ENCODE measurements at places on chromosomes 16 and 17.
A peak's percentile ranks its signal among the peaks of the same experiment; 100 is the strongest.

GRCh38 chr16:30346286-30346685 is 8.8 kb downstream of the CD2BP2 start:
- no peak for DNase-seq

DNA sequence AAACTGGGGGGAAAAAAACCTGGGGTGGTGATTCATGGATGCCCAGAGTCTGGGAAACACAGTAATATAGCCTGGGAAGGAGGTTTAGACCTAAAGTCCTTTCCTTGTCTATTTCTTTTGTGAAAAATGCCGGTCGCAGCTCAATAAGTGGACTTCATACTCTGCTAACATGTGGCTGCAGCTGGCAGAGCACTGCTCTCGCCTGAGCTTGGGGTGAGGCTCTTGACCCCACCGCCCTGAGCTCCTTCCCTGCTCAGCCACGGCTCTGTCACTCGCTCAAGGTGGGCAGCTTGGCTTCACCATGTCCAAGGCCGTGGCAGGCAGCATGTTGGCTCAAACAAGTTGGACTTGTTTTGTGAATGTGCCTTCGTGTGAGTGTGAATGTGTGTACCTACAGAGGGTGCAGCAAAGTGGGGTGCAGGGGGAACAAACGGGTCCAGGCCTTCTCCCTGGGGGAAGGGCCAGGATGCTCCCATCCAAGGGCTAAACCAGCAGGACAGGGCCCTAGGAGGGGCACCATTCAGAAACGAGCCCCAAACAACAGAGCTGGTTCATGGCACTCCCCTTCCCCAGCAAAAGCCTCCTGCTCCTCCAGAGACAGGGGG is 4.9 kb downstream of the FA2H start:
- DNase-seq: no peak

DNA sequence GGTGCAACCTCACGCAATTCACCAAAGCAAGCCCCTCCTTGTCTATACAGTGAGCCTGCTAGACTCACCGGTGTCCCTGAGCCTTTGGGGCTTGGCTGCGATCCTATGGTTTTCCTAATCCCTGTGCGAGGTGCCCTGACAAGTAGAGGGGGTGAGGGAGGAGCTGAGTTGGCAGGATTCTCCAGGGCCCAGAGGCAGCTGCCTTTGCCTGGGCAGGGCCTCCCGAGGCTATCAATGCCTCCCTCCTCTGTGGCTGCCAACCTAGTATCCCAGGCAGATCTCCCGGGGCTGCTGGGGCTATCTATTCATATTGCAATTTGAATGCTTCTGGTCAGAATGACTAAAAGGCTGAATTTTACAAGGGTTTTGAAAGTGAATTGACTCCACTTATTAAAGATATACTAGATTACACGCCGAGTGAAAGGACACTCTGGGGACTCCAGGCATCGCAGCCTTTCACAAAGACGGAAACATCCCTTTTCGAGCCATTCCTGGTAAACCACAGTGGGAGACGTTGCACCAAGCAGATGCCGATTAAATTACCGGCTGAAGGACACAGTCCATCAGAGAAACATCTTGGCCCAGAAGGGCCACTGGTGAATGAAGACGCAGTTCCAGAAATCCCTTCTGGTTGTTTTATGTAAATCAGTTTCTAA is 11.3 kb upstream of the PITPNM3 start:
- peak; percentile 43 for DNase-seq

DNA sequence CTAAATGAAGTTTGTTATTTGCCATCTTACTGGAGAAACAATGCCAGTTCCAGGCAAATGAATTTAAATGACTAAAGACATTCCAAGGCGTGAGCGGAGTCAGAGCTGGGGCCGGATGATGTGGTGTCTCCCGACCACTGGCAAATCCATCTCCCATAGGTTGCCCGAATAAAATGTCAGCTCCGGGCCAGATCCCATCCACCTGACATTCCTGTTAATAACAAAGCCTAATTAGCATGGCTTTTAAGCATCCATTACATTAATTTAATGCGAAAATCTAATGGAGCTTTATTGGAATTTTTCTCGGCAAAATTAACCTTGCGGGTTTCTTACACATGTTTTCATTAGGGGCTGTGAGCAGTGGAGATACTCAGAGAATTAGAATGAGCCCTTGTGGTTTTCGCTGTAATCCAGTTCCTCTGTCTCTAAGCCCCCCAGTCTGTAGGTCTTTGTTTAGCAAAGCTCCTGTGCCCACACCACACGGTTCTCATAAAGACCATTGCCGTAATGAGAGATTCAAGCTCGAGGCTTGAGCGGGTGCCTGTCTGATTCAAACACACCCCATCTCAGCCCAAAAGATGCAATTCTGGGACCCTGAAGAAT is 123.3 kb downstream of the CCT6B start:
- DNase-seq: no peak

- DNase-seq: no peak
These were observed 123.8 kb downstream of the DNAH3 start for GRCh38 chr16:21026846-21027245.

GRCh38 chr17:83145831-83146230 is 66.4 kb downstream of the METRNL start:
- DNase-seq: no peak

GRCh38 chr16:78500659-78501270 is 401.3 kb downstream of the WWOX start:
- no peak for DNase-seq

GRCh38 chr16:89924297-89924924 is 1.3 kb downstream of the TUBB3 start:
- DNase-seq: peak; percentile 47

GRCh38 chr16:68093816-68094613 is 8.8 kb downstream of the NFATC3 start:
- DNase-seq: no peak

DNA sequence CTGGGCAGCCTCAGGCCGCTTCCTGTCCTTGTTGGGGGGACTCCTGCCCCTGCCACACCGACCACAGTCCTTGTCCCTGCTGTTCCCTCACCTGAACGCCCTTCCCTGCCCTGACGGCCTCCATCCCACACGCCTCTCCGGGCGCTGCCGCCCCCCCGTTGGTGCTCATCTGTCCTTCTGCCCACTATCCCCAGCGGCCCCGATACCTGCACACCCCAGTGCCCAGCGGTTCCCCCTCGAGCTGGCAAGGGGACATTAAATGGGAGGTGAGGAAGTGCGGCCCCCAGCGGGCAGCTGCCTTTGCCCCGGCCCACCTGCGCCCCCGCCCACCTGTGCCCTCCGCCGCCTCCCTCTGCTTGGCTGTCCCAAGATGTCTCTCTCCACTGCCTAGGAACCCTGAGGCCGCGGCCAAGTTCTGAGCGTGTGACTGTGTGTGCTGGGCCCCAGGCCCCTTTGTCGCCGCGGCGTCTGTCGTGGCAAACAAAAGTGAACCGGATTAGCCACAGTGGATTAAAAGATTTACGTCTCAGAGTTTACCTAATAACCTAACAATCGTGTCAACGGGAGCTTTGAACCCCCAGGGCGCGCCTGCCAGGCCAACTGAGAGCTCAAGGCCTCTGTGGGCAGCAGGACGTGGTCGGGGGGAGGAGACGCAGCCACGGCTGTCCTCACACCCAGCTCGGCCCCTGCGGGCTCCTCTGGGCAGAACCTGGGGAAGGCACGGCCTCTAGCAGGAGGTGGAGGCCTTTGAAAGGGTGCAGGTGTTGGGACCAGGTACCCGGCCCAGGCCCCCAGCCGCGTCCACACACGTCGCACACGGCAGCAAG is 7.6 kb upstream of the AXIN1 start:
- DNase-seq: no peak

GRCh38 chr17:70804161-70804560 is 634.8 kb downstream of the KCNJ2 start:
- DNase-seq: no peak

DNA sequence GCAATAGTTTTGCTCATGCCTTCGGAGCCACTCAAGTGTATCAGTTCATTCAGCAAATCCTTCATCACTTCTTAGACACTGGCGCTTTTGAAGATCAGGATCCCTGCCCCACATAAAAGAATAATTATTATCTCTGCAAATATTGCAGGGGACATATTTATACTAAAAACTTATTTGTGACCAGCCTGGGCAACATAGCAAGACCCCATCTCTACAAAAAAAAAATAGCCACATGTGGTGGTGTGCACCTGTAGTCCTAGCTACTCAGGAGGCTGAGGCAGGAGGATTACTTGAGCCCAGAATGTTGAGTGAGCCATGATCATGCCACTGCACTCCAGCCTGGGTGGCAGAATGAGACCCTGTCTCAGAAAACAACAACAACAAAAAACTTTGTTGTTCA is 1.7 kb upstream of the APPBP2 start:
- no peak for DNase-seq

DNA sequence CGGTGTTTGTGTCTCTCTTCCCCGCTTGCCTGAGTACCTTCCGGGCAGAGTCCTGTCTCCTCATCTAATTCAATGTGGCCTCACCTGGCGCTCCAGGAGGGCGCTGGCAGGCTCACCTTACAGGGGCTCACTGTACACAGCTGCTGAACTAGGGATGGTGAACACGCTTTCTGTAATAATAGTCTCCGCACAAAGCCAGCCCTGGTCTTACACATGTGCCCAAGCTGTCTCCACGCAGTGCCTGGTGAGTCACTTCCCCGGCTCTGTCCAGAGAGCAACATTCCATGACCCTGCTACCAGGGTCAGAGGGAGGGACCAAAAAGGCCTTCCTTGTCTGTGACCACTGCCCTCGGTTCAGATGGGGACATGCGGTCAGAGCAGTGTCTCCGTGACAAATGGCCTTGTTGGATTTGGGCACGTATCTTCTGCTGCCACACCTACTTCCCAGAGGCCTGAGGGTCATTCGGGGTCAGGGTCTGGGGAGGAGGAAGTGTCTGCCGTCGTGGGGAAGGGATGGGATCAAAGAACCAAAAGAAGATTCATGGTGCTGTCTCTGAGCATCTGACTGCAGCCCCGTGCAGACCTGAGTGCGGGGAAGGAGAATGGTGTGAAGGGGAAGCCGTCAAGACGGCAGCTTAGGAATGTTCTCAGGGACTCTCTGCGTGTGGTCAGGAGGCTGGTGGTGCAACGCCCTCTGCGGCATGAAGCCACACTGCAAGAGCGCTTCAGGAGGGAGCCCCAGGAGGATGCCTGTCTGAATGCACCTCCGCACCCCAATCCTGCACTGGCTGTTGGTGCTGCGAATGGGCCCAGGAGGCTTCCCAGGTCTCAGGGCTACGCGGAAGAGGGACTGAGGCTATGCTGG is 68.8 kb downstream of the IL21R start:
- no peak for DNase-seq

- DNase-seq: no peak
These were observed 45.5 kb upstream of the CDC42EP4 start for GRCh38 chr17:73357318-73357717.

GRCh38 chr16:58732545-58733247 is 1.4 kb downstream of the GOT2 start:
- DNase-seq: no peak

GRCh38 chr16:28985211-28986041 is 574 bp downstream of the LAT start:
- DNase-seq: no peak

DNA sequence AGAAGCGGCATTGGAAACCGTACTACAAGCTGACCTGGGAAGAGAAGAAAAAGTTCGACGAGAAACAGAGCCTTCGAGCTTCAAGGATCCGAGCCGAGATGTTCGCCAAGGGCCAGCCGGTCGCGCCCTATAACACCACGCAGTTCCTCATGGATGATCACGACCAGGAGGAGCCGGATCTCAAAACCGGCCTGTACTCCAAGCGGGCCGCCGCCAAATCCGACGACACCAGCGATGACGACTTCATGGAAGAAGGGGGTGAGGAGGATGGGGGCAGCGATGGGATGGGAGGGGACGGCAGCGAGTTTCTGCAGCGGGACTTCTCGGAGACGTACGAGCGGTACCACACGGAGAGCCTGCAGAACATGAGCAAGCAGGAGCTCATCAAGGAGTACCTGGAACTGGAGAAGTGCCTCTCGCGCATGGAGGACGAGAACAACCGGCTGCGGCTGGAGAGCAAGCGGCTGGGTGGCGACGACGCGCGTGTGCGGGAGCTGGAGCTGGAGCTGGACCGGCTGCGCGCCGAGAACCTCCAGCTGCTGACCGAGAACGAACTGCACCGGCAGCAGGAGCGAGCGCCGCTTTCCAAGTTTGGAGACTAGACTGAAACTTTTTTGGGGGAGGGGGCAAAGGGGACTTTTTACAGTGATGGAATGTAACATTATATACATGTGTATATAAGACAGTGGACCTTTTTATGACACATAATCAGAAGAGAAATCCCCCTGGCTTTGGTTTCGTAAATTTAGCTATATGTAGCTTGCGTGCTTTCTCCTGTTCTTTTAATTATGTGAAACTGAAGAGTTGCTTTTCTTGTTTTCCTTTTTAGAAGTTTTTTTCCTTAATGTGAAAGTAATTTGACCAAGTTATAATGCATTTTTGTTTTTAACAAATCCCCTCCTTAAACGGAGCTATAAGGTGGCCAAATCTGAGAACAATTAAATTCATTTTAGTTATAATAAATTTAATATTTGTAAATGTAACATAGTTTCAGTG is 1.7 kb downstream of the HEXIM1 start:
- DNase-seq: no peak

DNA sequence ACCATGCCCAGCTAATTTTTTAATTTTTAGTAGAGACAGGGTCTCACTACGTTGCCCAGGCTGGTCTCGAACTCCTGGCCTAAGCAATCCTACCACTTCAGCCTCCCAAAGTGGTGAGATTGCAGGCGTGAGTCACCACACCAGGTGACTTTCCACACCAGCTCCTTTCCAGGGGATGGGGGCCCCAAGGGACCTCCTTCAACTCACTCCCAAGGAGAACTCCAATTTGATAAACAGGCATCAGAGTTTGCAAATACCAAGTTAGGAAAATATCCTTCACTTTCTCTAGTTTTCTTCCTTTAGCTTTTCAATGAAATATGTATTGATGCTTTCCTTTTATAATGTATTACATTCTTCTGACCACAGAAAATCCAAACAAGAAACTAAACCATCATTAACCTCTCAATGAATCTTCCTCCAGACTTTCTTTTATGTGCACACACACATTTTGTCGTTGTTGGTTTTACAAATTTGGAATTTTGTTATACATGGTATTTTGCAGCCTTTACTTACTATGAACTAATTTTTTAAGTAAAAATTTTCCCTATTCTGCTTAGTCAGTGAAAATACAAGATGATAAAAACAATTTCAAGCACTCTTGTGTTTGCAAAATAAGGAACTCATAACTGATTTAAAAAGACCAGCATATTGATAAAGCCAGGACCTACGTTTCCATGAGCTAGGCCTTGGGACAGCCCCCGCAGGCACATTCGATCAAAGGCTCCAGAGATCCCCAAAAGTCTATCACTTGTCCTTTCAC is 32.0 kb downstream of the GAS7 start:
- no peak for DNase-seq

GRCh38 chr16:11520442-11520841 is 66.3 kb downstream of the LITAF start:
- DNase-seq: no peak

DNA sequence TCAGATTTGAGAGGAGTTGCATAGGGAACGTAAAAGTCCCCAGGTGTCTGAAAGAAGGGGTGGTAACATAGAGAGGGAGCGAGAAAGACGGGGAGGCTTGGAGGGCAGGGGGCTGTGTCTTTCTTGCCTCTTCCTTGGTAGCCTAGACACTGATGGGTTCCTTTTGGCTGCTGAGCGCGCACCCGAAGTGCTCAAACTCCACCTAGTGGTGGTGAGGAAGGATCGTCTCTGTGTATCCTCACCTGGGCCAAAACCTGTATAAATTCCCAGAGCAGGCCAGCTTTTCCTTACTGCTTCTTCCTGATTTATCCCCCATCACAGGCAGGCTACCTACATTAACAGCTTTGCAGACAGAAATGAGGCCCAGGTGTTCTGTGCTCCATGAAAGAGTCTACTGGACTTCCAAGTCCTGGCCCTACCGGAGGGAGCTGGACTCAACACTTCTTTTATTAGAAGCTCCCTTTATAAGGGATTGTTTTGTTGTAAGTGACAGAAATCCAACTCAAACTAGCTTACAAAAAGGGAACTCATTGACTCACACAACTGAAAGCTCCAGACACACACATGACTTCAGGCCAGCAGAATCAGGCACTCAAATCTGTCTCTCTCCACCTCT is 5.5 kb upstream of the SLC25A35 start:
- DNase-seq: peak; percentile 74
